ENCODE measurements at places on chromosomes 12 and 14.

DNA sequence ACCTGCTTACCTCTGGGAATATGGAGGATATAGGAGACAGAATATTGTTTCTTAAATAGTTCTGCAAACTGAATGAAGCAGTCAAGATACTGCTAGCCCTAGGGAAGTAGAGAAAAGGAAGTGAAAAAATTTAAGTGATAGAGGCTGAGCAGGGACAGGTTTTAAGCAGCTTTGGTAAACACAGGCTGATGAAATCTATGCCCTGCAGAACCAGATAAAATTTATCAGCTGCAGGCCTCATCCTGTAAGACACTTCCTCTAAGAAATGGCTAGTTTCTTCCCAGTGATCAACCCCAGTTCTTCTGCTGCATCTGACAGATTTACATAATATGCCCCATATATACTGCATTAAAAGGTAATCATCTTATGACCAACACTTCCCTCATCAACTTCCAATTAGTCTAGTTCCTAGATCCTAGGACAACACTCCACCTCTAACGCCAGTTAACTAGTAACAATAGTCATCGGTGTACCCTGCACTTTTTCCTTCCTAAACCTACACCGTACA is 1.3 kb upstream of the ESYT1 start:
- DNase-seq: peak; percentile 93

DNA sequence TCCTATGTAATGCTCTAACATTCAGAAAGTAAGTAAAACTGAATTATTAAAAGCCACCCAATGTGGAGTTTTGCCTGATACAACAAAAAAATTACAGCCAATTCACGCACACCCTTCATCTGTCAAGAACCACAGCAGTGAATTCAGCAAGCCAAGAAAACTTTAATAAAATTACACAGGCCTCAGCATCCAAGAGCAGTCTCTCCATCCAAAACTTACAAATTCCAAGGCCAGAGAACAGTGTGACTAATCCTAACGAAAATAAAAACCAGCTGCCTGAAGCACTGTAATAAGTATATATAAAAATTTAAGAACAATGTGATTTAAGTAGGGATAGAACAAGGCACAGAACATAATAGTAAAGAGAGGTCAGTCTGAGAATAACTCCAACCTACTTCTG is 54.2 kb downstream of the SIX6 start:
- no peak for DNase-seq

DNA sequence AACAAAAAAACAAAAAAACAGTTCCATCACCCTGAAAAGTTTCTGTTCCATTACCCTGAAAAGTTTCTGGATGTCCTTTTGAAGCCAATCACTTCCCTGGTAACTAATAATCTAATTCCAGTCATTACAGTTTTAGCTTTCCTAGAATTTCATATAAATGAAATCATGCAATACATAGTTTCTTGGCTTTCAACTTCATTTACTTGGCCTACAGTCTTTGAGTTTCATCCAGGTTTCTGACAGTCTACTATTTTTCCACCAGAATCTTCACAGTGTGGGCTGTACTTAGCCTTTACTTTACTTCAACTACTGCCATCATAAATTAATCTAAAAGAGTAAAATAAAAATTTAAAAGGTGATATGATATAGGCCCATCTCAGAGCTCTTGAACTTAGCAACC is 55.5 kb downstream of the RPS6KA5 start:
- no peak for DNase-seq

DNA sequence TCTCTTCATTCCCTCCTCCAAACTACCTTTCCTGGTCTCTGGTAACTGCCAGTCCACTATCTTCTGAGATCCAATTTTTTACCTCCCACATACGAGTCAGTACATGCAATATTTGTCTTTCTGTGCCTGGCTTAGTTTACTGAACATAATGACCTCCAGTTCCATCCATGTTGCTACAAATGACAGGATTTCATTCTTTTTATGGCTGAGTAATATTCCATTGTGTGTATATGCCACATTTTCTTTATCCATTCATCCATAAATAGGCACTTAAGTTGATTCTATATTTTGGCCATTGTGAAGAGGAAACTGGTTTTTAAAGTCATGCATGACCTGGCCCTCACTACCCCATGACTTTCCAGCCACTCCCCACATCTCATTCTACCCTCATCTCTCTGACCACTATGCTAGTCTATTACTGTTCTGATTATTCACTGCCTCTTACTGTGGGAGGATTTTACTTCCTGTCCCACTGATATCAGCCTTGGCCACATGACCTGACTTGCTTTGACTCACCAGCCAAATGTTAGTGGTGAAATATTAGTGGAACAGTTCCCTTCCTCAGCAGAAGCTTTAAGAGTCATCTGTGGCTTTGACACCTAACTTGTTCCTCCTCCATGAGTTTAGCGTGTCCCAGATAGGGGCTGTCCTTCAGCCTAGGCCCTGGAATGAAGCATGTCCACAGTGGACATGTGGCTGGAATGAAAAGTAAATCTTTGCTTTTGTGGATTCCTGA is 52.2 kb downstream of the GOLGA5 start:
- peak; percentile 76 for DNase-seq

GRCh38 chr14:90891326-90891725 is 75.1 kb upstream of the TTC7B start:
- DNase-seq: no peak

DNA sequence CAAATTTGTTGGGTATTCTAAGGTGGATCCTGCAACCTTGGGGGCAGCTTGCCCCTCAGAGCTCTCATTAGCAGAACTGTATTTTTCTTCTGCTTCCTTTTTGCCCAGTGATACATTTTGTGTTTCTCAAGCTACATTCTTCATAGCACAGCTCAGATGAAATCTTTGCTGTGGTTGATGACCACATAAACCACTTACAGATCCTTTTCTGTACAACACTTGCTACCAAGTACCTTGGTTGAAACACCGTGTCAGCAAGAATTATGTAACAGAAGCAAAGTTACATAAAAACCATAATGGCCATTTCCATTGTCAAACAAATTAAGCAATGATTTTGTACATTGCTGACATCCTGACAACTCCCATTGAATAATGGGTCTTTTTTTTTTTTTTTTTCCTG is 9.7 kb upstream of the PLBD1 start:
- peak; percentile 69 for DNase-seq

DNA sequence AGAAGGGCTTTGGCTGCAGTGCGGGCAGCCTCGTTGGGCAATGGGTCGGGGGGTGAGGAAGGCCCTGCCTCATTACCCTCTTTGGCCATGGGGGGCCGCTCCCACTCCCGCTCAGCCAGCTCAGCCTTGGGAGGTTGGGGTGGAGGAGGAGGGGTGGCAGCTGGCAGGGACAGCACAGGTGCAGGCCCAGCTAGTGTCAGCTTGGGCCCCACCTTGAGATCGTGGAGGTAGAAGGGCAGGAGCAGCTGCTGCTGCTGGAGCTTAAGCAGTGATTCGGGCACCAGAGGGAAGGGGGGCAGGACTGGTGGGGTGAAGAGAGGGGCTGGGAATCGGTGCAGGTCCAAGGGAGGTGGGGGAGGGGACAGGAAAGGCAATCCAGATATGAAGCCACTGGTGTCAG is 26.0 kb downstream of the ZFHX2 start:
- no peak for DNase-seq

- no peak for DNase-seq
Observed at GRCh38 chr14:71533390-71533789, 398.8 kb upstream of the RGS6 start.

DNA sequence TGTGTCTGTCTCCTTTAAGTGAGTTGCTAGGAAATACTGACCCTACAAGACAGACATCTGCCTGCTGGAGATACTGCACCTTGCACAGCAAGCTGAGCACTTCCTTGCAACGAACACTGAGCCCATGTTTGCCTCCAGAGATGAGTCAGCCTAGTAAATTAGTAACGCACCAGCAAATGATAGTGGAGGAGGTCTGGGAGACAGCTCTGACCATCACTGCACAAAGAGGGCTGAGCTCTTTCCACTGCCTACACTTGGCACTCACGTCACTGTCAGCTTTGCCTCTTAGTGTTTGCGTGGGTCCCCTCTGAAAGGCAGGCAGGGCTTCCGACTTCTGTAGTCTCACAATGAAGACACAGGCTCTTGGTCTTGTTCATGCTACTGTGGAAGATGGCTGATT is 109.0 kb downstream of the APAF1 start:
- peak; percentile 36 for DNase-seq

GRCh38 chr14:77299771-77300170 is 20.9 kb downstream of the POMT2 start:
- DNase-seq: peak; percentile 17

DNA sequence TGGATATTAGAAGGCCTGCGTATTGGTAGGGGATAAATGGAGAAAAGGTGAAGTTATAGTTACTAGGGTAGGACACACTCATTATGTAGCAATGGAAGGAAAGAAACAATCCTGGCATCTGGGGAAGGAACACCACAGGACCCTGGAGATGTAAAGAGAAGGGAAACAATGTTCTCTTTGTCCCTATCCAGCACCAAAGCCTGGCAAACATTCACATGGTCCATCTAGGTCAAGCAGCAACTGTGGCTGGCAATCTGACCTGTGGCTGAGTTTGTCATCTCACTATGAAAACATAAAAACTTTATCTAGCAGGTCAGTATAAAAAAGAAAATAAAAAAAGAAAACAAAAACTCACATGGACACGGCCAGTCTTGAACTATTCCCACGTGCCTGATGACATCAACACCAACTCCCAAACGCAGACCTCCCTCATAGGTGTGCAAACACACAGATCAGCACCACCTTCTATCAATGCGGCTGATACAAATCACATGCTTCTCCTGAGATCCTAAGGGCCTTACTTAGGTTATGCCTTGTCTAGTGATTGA is 2.6 kb downstream of the POMT2 start:
- no peak for DNase-seq

GRCh38 chr14:79134361-79134760 is 964.2 kb downstream of the NRXN3 start:
- DNase-seq: peak; percentile 3

DNA sequence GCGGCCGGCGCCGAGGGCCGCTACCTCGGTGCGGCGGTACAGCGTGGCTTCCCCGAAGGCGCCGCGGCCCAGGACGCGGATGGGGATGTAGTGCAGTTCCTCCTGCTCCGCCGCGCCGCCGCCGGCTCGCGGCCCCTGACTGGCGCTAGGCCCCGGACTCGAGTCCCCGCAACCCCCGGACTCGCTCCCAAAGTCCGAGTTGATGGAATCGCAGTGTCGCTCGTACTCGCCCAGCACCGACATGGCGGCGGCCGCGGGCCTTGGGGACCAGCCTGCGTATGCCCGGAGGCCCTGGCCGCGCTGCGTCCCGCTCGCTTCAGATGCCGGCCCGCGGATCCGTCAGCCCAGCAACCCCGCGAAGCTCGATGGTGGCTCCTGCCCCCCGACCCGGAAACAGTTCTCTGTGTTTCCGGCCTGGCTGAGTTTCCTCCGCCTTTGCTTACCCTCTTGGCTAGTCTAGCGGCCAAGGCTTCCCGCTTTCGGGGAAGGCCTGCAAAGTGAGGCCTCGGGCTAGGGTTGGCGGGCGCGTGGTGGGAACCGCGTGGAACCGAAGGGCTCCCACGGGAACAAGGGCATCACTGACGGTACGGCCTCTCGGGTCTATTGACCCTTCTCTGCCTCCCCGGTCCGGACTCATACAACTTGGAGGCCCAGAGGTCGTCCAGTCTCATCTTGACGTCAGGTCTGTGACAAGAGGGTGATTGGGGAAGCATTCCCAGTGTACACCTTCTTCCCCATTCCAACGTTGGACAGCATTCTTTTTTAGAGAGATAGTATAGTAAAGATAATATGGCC is at the start of gene NEK9:
TSS of gene NEK9 (minus strand) at position 370 of the 795 bp plus-strand sequence. CDS start at position 243, 127 bp downstream.
- DNase-seq: peak; percentile 90

DNA sequence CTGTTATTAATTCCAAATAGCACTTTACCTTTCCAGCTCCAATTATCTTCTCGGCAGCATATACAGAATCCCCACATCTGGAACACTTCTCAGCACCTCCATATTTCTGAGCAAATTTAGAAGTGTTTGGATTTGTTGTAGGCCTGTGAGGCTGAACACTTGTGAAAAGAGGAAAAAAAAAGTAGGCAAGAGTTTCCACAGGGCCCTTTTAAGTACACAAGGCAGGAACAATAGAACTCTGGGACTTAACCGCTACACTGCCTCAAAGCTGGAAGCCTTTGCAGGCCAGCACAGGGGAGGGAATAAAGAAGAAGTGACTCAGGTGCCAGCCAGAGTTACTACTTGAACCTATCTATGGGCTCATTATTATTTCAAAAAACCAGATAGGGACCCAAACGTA is 18.6 kb downstream of the CSRP2 start:
- peak; percentile 38 for DNase-seq

- no peak for DNase-seq
Observed at GRCh38 chr12:5511644-5512600, 80.0 kb downstream of the NTF3 start.

DNA sequence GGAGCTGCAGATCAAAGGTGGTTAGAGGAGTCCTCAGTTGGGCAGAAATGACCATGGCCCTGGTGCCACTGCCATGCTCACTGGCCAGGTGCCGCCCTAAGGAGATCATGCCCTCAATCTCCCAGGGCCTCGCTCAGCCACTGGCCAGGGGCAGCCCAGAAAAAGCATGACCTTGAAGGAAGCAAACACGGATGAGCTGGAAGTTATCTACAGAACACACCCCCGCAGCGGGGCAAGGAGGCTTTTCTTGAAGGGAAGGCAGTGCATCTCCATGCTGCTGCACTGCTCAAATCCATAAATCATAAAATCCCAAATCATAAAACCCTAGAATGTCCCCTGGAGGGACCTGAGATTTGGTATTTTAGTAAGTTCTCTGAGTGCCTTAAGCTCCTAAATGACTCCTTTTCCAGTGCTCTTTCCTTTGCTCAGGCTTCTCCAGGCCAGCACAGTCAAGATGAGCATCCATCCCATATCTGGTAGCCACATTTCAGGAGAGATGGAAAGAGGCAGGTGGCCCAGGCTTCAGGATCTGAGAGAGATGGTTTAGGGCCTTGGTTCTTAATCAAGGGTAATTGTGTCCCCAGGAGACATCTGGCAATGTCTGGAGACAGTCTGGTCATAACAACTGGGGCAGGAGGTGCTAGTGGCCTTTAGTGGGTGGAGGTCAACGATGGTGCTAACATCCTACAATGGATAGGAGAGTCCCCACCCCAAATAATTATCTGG is 217.3 kb downstream of the RBM19 start:
- peak; percentile 29 for DNase-seq

GRCh38 chr12:110858848-110859247 is 12.1 kb downstream of the CCDC63 start:
- no peak for DNase-seq

GRCh38 chr14:63224196-63224595 is 20.0 kb downstream of the RHOJ start:
- DNase-seq: no peak

DNA sequence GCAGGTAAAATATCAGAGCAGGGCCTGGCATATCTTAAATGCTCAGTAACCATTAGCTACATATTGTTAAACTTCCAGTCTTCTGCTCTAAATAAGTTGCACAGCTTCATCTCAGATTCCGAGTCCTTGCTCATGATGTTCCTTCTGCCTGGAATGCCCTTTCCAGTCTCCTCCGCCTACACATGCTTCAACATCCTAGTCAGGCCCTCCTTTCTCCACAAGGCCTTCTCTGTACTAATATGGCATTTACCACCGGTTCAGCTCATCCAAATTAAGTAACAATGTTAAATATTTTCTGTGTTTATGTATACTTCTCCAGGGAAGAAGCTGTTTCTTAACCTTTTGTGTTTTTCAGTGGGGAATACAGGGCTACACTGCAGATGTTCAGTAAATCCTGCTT is 8.5 kb downstream of the DHH start:
- DNase-seq: no peak

All from OCI-M1 (cell line).